ENCODE measurements at places on chromosomes 3 and 15. TPM values are rescaled to one million over a fixed set of nuclear protein-coding genes. Genes with fewer than 3 reads are reported as not detected.

DNA sequence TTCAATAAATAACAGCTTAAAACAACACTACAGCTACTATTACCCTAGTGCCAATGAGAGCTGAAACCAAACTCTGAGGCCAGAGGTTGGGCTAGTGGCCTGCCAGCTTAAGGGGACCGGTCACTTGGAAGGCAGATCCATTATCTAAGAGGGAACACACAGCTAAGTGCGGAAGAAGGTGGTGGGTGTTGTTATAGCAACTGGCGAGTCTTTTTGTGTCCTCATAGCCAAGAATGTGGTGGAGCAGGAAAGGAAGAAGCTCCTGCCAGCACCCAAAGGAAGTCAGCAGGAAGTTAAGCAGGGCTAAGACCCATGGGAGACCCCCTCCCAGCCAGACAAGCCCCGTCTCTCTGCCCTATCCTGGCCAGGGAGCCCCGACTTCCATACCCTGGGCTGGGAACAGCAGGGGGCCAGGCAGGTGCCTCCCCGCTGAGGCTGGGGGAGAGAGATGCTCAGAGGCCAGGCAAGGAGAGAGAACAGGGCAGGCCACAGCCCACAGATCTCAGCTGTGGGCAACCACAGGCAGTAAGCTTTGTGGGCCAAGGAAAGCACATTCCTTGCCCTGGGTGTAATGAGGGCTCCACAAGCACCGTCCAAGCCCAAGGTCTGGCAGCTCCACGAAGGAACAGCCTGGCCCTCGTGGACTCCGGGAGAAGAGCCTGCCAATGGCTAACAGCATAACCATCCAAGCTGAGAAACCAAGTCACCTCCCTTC lies 34.0 kb upstream of the HRH1 start:
- DNase-seq, result no peak

Gene RSRC1
- 24.9 TPM for total RNA-seq

DNA sequence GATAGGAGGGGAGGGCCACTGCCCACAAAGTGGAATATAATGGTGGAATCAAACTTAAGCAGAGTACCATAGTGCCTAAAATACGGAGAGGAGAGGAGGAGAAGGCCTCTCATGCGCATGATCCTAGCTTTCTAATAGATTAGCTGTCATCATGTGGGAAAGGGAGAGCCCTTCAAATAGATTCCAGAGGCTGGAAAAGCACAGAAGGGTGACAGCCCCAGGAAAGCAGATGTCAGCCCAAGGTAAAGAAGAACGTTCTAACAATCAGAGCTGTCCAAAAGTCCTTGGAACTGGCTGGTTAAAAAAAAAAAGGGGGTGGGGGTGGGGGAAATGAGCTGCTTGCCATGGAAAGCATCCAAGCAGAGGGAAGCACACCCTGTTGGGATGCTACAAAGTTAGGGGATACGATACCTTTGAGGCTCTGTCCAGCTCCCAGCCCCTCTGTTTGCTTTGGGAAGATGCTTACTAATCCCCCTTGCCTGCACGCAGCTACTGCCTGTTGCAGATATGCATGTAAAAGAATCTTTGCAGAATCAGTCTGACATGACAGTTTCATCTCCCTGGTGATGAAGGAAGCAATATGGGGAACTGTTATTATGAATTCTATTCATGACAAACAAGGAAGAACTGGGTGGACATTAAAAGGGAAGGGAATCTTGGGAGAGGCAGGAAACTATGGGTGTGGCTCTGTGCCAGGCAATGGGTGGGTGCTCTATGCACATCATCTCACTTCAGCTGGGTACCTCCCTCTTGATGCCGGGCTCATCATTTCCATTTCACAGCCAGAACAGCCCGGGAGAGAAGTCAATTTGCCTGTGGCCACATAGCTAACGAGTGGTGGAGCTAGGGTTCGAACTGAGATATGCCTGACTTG lies 10.1 kb upstream of the LMCD1 start:
- peak; percentile 61 for DNase-seq

GRCh38 chr3:59056706-59057105 lies 6.9 kb upstream of the CFAP20DC start:
- DNase-seq, result no peak

GRCh38 chr3:117674321-117674720 lies 964.7 kb downstream of the TUSC7 start:
- DNase-seq, result no peak

Gene WDR49
- total RNA-seq, result 1.7 TPM

Gene KBTBD13
- 11.8 TPM for total RNA-seq

- DNase-seq, result peak; percentile 86
Observed at GRCh38 chr15:68700455-68701123, 120.1 kb downstream of the ANP32A start.

Gene SLCO2A1
- 28.4 TPM for total RNA-seq

DNA sequence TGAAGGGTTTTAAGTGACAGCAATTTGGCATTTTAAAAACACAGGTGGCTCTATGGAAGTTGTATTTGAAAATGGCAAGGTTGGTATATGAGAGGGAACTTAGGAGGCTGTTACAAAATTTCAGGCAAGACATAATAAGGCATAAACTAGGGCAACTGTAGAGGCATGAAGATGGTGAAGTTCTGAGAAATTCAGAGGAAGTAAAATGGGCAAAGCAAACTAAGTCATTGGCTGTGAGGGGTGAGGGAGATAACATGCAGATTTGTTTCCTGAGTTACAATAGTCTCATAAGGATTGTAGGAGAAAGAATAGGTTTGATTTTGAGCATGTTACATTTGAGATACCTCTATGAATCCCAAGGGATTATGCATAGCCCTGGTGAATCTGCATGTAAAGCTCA lies 302.9 kb upstream of the ARHGEF26 start:
- DNase-seq, result no peak

Gene PROS1
- 47.7 TPM for total RNA-seq

DNA sequence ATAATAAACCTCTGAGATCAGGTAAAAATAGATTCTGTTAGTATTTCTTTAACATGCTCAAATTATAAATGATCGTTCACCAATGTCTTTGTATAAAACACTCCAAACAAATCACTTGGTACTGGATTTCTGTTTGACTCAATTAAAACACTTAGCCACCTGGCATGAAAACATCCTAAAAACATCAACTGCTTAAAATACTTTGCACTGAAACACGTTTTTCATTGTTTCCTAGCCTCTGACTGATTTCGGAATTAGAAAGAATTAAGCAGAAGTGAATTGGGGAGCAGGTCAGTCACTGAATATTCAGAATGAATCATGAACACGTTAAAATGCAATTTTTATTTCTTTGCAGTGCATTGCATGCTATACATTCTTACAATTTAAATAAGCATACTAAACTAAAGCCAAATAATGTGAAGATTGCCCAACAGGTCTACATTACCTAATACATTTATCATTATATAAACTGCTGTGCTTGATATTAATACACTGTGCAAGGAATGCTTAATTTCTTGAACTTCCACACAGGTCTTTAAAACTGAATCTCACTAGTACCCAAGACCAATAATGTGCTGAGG lies 1.6 kb downstream of the THRB start:
- DNase-seq, result no peak

Gene SLC15A2
- total RNA-seq, result 1.9 TPM

Gene LMCD1
- total RNA-seq, result 57.2 TPM

DNA sequence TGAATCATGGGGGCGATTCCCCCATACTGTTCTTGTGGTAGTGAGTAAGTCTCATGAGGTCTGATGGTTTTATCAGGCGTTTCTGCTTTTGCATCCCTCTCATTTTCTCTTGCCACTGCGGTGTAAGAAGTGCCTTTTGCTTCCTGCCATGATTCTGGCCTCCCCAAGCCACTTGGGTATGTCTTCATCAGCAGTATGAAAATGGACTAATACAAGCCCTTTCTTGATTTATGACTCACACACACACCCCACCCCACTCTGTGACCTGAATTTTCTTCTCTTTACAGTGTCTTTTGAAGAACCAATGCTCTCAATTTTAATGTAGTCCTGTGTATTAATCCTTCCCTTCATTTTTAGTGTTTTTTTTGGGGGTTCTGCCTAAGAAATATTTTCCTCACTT lies 244.8 kb downstream of the PLCL2 start:
- no peak for DNase-seq

GRCh38 chr15:59622289-59622688 lies 10.7 kb downstream of the GCNT3 start:
- no peak for DNase-seq

Gene AQP9
- total RNA-seq, result 0.85 TPM

- DNase-seq, result no peak
Observed at GRCh38 chr15:36373550-36373949, 205.9 kb upstream of the CDIN1 start.

Gene C3orf20
- not detected for total RNA-seq

DNA sequence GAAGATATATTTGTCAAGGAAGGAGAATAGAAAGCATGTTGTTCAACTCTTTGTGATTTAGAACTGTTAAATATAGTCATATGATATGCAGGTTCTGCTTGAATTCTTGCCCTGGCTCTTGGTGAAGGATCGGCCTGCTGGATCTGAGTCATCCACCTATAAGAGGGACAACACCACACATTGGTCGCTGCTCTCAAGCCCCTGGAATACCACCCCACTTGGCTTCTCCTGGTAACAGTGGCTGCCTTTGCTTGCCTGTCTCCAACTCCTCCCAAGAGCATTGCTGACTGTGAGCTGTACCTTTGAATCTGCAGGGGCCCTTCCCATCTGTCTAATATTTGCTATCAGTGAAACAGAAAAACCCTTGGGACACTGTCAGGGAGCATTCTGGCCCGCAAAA lies 78.9 kb upstream of the DGKG start:
- DNase-seq, result peak; percentile 46

Gene BCL2A1
- 0.65 TPM for total RNA-seq

DNA sequence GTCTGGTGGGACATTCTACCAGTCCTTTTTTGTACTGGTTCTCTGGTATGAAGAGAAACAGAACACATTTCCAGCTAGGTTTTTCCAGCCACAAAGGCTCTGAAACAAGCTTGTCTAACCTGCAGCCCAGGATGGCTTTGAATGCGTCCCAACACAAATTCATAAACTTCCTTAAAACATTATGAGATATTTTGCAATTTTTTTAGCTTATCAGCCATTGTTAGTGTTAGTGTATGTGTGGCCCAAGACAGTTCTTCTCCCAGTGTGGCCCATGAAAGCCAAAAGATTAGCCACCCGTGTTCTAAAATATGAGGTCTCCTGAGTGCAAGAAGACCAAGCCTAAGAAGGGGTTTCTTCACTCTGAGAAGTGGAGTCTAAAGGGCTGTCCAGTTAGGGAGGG lies 18.4 kb upstream of the TIMP4 start:
- no peak for DNase-seq

Gene ZNF660
- 1.4 TPM for total RNA-seq

GRCh38 chr3:122668930-122669730 lies 11.5 kb upstream of the PARP14 start:
- DNase-seq, result no peak

GRCh38 chr3:169663951-169664820 lies 674 bp upstream of the MECOM start:
- no peak for DNase-seq

Gene ARRDC4
- 29.6 TPM for total RNA-seq

Gene CCR3
- not detected for total RNA-seq
